ENCODE measurements at places on chromosomes 6 and 20. TPM values are rescaled to one million over a fixed set of nuclear protein-coding genes. Genes with fewer than 3 reads are reported as not detected.

DNA sequence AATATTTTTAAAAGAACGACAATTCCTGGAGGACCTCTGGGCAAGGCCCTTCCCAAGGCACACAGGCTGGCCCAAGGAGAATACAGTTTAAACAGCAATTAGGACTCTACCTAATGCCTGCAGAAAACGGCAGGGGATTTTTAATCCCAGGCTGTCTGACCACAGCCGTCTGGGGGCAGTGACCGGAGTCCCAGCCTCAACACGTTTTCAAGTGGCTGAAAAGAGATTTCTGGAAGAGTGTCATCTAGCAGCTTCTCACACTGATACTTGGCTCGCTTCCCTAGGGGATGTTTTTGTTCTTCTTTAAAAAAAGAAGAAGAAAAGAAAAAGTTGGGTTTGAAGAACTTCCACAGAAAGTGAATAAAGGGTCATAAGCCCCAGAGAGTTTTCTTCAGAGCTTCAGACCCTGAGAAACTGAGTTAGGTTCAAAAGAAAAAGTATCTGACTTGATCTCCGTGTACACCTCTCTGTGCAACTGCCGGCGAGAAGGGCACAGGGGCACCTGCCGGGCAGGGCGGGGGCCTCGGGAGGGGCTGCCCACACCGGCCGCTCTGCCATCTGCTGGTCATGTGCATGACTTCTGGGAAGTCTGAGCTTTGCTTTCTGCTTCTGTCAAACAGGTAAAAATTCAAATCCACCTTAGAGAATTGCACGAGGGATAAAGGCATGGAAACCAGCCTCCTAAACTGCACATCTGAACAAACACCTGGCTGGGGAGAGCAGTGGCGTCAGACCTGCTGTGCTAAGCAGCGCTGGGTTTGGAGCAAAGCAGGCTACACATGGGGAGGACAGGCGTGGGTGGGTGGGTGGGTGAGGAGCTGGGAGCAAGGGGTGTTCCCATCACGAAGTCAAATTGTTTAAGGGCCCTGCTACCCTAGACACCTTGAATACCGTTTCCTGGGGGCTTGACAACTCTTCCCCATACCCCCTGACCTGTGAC lies 33.0 kb downstream of the RRBP1 start:
- peak; percentile 46 for DNase-seq

GRCh38 chr20:42074944-42075343 lies 456.8 kb upstream of the CHD6 start:
- no peak for DNase-seq

The KATNA1 gene
- total RNA-seq, result 27.2 TPM

The CD24 gene
- total RNA-seq, result 1.3 TPM

DNA sequence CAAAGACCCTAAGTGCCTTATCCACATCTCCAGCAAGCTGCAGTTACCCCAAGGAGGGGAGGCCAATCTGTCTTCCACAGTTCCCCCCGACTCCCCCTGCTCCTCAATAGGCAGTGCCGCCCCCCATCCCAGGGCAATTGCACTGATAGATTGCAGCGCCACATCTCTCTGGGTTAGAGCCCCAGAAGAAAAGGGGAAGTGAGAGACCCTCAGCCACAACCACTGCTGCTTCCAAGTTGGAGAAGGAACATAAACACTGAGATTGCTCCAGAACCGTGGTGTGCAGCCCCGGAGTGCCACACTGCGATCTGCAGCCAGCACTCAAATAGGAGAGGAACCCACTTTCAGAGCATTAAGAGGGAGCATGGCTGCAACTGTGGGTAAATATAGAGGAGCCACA lies 101.5 kb downstream of the RWDD2A start:
- DNase-seq, result no peak
